Adrenal gland (tissue), 19 donors: ENCODE measurements at places on chromosomes 16 and 17. TPM values are rescaled to one million over a fixed set of nuclear protein-coding genes. Genes with fewer than 3 reads are reported as not detected.
A peak's percentile ranks its signal among the peaks of the same experiment; 100 is the strongest.

The CCDC78 gene
- 0.69 TPM for total RNA-seq

The ENPP7 gene
- not detected for total RNA-seq

DNA sequence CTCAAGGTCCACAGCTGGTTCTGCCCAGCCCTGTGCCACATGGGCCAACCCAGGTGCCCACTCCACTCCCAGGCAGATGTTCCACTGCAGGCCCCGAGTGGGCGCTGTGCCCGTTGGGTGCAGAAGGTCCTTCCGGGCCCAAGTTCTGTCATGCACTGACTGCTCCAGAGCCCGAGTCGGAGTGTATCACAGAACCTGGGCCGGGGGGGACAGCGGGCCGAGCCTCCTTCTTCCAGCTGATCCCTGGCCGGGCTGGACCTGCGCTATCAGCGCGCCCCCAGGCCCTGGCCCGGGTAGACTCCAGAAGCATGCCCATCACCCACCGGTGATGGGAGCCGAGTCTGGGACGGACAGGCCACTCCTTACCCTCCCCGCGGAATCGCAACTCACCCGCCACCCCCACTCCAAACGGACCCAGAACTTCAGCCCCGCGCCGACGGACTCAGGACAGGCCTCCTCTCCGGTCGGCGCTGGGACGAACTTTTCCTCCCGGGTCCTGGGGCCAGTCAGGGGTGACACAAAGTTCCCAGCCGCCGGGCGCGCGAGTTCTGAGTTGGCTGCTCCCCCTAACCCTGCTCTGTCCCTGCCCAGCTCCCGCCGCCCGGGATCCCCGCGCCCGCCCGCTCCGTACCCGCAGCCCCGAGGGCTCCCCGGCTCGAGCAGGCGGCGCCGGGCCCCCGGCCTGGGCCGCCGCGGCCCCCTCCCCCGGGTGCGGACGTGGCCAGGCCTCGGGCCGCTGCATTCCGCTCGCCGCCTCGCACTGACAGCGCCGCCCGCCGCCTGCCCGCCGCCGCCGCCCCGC is at the start of gene COPZ2:
TSS of gene COPZ2 (minus strand) at position 762 of the 802 bp plus-strand sequence. CDS start at position 742, 20 bp downstream.
- peak; percentile 58 for DNase-seq
- H3K27me3 ChIP-seq: no peaks in the 10 kb centered on the region
- H3K4me3 ChIP-seq: no peak within 1 kb of the TSS

GRCh38 chr17:31457391-31458234 is 66.1 kb downstream of the RAB11FIP4 start:
- H3K36me3 ChIP-seq: no peaks in the 10 kb centered on the region
- no peak overlapping the region for H3K27ac ChIP-seq
- no peak for DNase-seq

- no peaks in the 10 kb centered on the region for H3K4me1 ChIP-seq
- DNase-seq: no peak
- H3K27me3 ChIP-seq: no peaks in the 10 kb centered on the region
- H3K4me3 ChIP-seq: no peak overlapping the region
- H3K27ac ChIP-seq: no peak overlapping the region
Measured at GRCh38 chr17:6853764-6854442, 22.4 kb upstream of the TEKT1 start.

DNA sequence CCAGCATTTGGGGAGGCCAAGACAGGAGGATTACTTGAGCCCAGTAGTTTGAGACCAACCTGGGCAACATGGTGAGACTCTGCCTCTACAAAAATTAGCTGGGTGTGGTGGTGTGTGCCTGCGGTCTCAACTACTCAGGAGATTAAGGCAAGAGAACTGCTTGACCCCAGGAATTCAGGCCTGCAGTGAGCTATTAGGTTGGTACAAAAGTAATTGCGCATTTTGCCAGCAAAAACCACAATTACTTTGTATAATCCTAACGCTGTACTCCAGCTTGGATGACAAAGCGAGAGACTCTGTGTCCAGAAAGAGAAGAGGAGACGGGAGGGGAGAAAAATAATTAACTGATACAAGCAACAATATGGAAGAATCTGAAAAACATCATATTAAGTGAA is 32.7 kb downstream of the YWHAE start:
- no peak overlapping the region for H3K27ac ChIP-seq
- no peaks in the 10 kb centered on the region for H3K27me3 ChIP-seq
- H3K4me1 ChIP-seq: peaks cover 22% of the 10 kb centered on the region
- no peak for DNase-seq

DNA sequence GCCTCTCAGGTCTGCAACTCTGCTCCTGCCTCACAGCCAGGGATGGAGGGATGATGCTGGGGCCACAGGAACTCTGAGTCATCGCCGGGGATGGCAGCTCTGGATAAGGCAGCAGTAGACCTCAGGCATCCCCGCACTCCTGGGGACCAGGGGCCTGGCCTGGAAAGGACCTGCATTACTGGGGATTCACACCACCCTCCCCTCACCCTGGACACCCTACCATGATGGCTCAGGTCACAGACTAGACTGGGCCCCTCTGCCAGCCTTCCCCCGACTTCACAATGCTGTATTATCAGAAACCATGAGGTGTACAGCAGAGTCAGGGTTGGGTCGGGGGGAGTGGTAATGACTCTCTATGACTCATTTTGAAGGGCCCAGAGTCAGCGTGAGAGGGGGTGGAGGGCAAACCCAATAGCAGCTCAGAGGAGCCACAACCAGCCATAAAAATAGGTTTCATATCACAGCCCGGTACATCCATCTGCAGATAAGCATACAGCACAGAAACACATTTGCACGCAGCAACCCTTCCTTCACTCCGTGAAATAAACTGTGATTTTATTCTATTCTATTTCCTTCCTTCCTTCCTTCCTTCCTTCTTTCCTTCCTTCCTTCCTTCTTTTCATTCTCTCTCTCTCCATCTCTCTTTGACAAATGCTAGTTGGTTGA is 28.8 kb downstream of the DYNLRB2 start:
- no peaks in the 10 kb centered on the region for H3K4me1 ChIP-seq
- H3K4me3 ChIP-seq: no peak overlapping the region
- peaks cover 5% of the 10 kb centered on the region for H3K27me3 ChIP-seq
- DNase-seq: no peak
- H3K27ac ChIP-seq: no peak overlapping the region

DNA sequence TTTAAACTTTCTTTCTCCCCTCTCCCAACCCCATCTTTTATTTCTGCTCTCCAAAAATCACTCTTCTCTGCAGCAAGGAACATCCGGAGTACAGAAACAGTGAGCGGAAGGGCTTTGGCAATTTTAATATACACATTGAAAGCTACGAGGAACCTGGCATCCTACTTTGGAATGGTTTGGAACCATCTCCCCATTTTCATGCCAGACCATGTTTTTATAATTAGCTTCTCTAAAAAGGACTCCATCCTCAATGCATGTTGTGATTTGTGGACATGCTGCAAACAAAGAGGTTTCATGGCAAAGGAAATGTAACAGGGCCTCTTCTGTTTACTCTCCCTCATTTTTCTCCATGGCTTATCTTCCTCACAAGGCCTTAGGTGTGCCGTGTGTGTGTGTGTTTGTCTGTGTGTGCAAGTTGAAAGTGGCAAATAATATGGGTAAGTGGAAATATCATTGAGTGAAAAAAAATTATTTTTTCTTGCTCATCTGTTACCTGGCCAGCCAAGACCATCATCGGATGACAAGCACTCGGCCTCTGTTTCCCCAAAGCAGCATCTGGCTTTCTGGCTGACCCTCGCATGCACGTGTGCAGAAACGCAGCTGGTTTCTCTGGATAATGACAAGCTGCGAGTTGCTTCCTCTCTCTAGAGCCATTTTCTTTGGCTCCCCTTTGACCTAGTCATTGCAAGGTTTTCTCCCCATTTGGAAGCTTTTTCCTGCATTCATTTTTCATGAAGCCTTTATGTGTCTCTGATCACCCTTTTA is 585.0 kb downstream of the TMEM114 start:
- no peaks in the 10 kb centered on the region for H3K36me3 ChIP-seq
- H3K4me1 ChIP-seq: no peaks in the 10 kb centered on the region
- H3K27me3 ChIP-seq: no peaks in the 10 kb centered on the region
- no peak for DNase-seq
- no peak overlapping the region for H3K4me3 ChIP-seq
- no peak overlapping the region for H3K27ac ChIP-seq

- no peak for DNase-seq
- no peak overlapping the region for H3K4me3 ChIP-seq
- H3K27ac ChIP-seq: no peak overlapping the region
- H3K27me3 ChIP-seq: peaks cover 6% of the 10 kb centered on the region
- no peaks in the 10 kb centered on the region for H3K4me1 ChIP-seq
Measured at GRCh38 chr17:46972346-46972745, 6.7 kb downstream of the RPRML start.

DNA sequence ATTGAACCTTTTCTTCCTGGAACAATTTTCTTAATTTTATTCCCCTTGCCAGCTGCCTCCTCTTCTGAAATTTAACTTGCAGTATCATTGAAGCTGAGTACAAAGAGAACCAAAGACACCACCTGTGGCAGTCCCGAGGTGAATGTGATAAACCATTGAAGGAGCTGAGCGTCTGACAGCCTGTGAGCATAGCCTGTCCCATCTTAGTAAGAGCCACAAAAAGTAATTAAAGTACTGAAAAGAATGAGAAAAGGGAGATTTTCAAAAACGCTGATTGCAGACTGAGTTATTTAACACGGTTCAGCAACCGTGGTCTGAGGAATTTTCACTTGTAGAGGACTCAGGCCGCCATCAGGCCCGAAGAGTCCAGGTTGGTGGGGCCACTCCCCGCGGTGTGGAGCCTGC is 27.2 kb upstream of the ST6GALNAC1 start:
- H3K27ac ChIP-seq: peak overlapping the region; percentile 48
- H3K36me3 ChIP-seq: peaks cover 3% of the 10 kb centered on the region
- H3K4me3 ChIP-seq: no peak overlapping the region
- DNase-seq: no peak
- H3K27me3 ChIP-seq: no peaks in the 10 kb centered on the region

DNA sequence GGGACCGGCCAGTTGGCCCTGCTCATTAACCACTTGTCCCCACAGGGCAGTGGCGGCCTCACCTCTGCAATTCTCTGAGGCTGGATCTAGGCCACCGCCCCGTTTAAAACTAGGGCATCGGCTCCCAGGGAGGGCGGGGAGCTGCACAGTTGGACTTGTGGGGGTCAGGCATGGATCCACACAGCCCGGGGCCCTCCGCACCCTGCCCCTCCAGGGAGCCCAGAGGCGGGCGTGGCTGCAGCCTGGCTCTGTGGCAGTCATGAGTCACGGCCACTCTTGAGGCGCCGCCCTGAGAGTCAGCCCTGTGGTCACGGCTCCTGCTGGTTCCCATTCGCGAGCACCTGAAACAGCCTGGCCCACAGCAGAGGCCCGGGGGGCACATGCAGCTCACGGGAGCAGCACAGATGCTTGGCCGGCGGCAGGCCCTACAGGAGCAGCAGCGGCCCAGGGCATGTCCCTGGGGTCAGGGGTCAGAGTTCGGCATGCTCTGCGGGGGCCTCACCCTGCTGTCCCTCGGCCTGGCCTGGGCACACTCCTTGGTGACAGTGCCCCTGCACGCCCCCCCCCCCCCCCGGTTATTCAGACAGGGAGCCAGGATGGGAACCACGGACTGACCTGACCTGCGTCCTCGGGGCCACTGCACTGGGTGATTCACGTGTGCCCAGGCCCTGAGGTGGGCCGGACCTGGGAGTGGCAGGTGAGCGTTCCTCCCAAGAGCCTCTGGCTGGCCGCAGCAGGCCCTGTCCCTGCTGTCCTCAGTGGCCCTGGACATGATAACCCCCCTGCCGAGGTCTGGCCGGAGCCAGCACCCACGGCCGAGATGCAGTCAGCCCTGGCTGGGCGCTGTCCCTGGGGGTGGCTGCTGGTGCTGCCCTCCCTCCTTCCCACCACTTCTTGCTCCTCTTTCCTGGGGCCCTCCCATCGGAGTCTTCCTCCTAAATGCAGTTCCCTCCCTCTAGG is 8.2 kb downstream of the CAPN15 start:
- no peak overlapping the region for H3K4me3 ChIP-seq
- no peak overlapping the region for H3K27ac ChIP-seq
- peak; percentile 56 for DNase-seq
- H3K27me3 ChIP-seq: no peaks in the 10 kb centered on the region
- H3K4me1 ChIP-seq: peaks cover 11% of the 10 kb centered on the region
- H3K36me3 ChIP-seq: no peaks in the 10 kb centered on the region

GRCh38 chr17:38815576-38816193 is 9.4 kb downstream of the CWC25 start:
- H3K4me3 ChIP-seq: no peak overlapping the region
- no peaks in the 10 kb centered on the region for H3K4me1 ChIP-seq
- no peak for DNase-seq
- no peak overlapping the region for H3K27ac ChIP-seq
- no peaks in the 10 kb centered on the region for H3K27me3 ChIP-seq

GRCh38 chr17:8532021-8532420 is 96.3 kb downstream of the NDEL1 start:
- no peak for DNase-seq
- no peaks in the 10 kb centered on the region for H3K27me3 ChIP-seq
- H3K36me3 ChIP-seq: no peaks in the 10 kb centered on the region

- peaks cover 3% of the 10 kb centered on the region for H3K4me1 ChIP-seq
- H3K27ac ChIP-seq: no peak overlapping the region
- H3K36me3 ChIP-seq: no peaks in the 10 kb centered on the region
- no peaks in the 10 kb centered on the region for H3K27me3 ChIP-seq
- peak; percentile 95 for DNase-seq
Measured at GRCh38 chr17:28684963-28685362, 23.0 kb downstream of the SUPT6H start.

DNA sequence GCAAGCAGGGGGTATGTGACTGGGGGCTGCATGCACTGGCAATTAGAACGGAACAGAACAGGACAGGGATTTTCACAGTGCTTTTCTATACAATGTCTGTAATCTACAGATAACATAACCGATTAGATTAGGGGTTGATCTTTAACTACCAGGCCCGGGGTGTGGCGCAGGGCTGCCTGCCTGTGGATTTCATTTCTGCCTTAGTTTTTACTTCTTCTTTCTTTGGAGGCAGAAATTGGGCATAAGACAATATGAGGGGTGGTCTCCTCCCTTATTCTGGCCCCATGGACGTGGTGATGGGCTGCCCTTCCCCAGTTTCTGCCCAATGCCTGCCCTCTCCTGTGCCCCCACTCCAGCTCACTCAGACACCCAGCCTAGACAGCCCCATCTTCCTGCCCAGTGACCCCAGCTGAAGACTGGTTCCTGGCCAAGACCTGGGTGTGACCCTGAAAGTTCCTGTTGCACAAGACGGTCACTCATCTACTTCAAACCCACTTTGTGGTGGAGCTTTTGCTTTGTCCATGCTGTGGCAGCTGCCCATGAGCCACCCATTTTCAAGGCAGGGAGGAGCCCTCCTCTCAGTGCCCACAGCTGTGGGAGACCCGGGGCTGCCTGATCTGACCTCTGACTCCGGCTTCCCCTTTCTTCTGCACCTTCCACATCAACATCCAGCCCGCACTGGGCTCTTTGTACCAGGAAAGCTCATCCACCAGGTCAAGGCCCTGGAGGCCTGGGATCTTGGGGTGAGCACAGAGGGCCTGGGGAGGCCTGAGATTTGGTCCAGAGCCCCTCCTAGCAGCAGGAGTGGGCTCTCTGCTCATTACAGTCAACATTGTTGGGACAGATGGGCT is 18.6 kb downstream of the ALOX12B start:
- H3K27ac ChIP-seq: no peak overlapping the region
- H3K27me3 ChIP-seq: peaks cover 25% of the 10 kb centered on the region
- no peak for DNase-seq

GRCh38 chr16:84315422-84315821 is 20.7 kb downstream of the WFDC1 start:
- no peak overlapping the region for H3K4me3 ChIP-seq
- DNase-seq: no peak
- H3K27ac ChIP-seq: no peak overlapping the region
- no peaks in the 10 kb centered on the region for H3K4me1 ChIP-seq
- peaks cover 12% of the 10 kb centered on the region for H3K27me3 ChIP-seq

- DNase-seq: no peak
- H3K27ac ChIP-seq: no peak overlapping the region
- no peaks in the 10 kb centered on the region for H3K4me1 ChIP-seq
- no peaks in the 10 kb centered on the region for H3K36me3 ChIP-seq
- H3K27me3 ChIP-seq: no peaks in the 10 kb centered on the region
- no peak overlapping the region for H3K4me3 ChIP-seq
Measured at GRCh38 chr17:42167807-42168206, 13.0 kb upstream of the RAB5C start.
